Activated CD4-positive, alpha-beta T cell treated with anti-CD3 and anti-CD28 coated beads, Interleukin-2, amount 10 ng/mL, durations not matched to agents 24 days and 14 days (primary cell): ENCODE measurements at places on chromosomes 7 and 10. TPM values are rescaled to one million over a fixed set of nuclear protein-coding genes. Genes with fewer than 3 reads are reported as not detected.

DNA sequence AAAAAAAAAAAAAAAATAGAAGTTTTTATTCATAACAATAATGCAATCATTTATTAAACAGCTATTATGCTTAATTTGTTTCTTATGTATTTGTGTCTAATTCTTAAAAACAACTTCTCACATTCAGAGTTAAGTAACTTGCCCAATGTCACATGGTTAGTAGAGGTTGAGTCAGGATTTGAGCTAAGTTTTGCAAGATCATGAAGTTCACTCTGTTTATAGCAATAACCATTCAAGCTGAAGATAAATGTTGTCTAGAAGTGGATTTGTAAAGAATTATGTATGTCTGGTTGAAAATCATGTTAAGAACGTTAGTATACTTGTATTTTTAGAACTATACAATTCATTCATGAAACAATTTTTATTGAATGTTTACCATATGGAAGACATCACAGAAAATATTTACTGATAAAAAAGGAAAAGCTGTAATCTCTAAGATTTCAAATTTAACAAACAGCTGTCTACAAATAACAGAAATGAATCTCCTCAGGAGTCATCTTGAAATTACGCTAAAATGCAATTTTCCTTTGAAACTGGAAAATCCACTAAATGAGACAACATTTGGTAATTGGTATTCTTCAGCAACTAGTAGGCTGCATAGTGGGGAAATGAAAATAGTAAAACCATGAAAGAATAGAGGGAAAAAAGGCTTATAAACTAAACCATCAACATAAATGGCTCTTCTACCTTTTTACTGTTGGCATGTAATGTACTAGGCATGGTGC, 70.5 kb upstream of the AHR start:
- DNase-seq: no peak
- no peaks in the 10 kb centered on the region for H3K27me3 ChIP-seq
- H3K4me3 ChIP-seq: no peak overlapping the region
- H3K27ac ChIP-seq: no peak overlapping the region
- H3K4me1 ChIP-seq: peaks cover 6% of the 10 kb centered on the region

DNA sequence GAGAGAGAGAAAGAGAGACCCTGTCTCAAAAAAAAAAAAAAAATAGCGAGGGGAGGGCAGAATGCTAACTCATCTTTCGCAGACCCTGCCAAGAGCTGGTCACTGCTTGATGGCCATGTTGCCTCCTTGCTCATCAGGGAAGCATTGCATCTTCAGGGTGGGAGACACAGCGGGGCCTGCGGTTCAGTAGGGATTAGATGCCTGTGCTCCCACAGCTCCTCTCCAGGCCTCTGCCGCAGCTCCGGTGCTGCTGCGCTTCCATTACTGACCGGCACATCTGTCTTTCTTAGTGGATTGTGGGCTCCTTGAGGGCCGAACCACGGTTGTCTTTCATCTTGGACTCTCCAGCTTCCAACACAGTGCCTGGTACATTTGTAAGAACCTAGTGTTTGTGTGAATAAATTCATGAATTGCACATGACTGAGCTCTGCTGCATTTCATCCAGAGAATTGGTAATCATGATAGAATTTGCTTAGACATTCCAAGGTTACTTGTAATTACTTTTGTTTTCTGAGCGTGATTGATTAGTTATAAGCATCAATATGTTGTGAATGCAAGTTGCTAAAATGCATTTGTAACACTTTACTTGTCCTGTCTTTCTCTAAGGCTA, 16.8 kb downstream of the HK1 start:
- no peak overlapping the region for H3K27ac ChIP-seq
- H3K4me1 ChIP-seq: no peaks in the 10 kb centered on the region
- no peak for DNase-seq
- H3K36me3 ChIP-seq: no peaks in the 10 kb centered on the region

DNA sequence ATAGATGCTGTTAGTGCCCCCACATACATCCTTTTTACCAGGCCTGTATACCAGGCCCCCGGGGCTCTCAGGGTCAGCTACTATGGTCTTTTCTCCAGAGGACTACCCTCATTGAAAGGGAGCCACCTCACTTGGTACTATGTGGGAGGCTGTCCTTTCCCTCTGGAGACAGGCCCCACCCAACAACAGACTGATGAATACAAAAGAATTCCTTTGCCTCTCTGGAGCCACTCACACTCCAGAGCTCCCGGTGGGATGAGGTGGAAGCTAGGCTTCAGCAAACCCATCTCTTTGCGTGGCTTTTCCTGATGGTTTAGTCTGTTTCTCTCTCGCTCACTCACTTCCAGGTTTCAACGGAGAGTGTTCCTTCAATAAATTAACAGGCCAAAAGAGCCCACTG, 30.3 kb downstream of the ANKMY2 start:
- H3K4me1 ChIP-seq: peaks cover 10% of the 10 kb centered on the region
- H3K36me3 ChIP-seq: peaks cover 23% of the 10 kb centered on the region
- H3K4me3 ChIP-seq: no peak overlapping the region
- DNase-seq: no peak
- H3K27me3 ChIP-seq: no peaks in the 10 kb centered on the region

- H3K27me3 ChIP-seq: peaks cover 7% of the 10 kb centered on the region
- DNase-seq: no peak
- no peak overlapping the region for H3K4me3 ChIP-seq
- no peak overlapping the region for H3K27ac ChIP-seq
- H3K4me1 ChIP-seq: peaks cover 12% of the 10 kb centered on the region
These were observed 96.0 kb upstream of the ADO start for GRCh38 chr10:62708569-62708968.

DNA sequence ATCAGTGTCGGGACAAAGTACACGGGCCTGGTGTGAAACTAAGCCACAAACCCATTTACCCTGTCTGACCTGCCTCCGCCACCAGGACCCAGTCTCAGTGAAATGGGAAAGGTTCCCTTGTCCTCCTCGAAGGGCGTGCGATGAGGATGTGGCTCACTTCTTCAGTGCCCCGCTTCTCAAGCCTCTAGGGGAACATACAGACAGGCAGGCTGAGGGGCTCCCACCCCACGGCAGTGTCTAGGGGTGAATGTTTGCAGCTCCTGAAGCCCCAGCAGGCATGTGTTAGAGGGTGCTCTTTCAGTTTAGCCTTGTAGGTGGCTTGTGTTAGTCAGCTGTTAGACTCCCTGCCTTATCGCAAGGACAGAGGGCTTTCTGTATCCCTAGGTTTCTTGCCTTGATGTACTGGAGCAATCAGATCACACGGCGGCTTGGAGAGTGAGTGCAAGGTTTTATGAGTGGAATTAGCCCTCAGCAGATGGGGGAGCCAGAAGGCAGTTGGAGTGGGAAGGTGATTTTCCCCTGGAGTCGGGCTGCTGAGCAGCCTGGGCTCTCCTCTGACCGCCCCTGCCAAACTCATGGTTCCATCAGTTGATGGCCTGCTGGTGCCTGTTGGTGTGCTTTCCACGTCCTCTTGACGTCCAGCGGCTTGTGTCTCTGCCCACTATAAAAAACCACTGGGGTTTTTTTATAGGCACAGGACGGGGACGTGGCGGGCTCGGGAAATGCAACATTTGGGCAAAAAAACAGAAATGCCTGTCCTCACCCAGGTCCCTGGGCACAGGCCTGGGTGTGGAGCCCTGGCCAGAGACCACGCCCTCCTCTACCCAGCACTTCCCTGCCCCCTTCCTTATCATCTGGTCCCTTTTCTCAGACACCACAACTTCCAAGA, 759 bp downstream of the NUDT1 start:
- H3K36me3 ChIP-seq: peaks cover 14% of the 10 kb centered on the region
- H3K4me3 ChIP-seq: peak overlapping the region; percentile 96
- peak overlapping the region; percentile 89 for H3K27ac ChIP-seq
- H3K4me1 ChIP-seq: peaks cover 11% of the 10 kb centered on the region
- H3K27me3 ChIP-seq: no peaks in the 10 kb centered on the region

GRCh38 chr7:137266764-137267163, 76.8 kb downstream of the PTN start:
- H3K36me3 ChIP-seq: no peaks in the 10 kb centered on the region
- no peaks in the 10 kb centered on the region for H3K4me1 ChIP-seq
- H3K4me3 ChIP-seq: no peak overlapping the region
- no peak for DNase-seq
- H3K27me3 ChIP-seq: no peaks in the 10 kb centered on the region

GRCh38 chr7:133641436-133641835, 388.6 kb downstream of the EXOC4 start:
- H3K27ac ChIP-seq: no peak overlapping the region
- H3K4me3 ChIP-seq: no peak overlapping the region

DNA sequence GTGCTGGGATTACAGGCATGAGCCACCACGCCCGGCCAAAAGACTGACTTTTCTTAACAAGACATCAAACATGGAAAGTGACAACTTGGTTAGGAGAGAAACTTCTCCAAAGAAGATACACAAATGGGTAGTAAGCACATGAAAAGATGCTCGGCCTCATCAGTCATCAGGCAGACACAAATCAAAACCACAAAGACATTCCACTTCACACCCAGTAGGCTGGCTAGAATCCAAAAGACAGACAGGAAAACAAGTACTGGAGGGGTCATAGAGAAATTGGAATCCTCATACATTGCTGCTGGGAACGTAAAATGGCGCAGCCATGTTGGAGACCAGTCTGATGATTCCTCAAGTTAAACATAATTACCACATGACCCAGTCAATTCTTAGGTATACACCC, 16.4 kb downstream of the SEPHS1 start:
- H3K4me1 ChIP-seq: no peaks in the 10 kb centered on the region

GRCh38 chr7:44279286-44279685, 46.1 kb downstream of the CAMK2B start:
- no peaks in the 10 kb centered on the region for H3K36me3 ChIP-seq
- H3K4me3 ChIP-seq: no peak overlapping the region
- DNase-seq: no peak
- peaks cover 2% of the 10 kb centered on the region for H3K27me3 ChIP-seq
- no peak overlapping the region for H3K27ac ChIP-seq
- no peaks in the 10 kb centered on the region for H3K4me1 ChIP-seq

DNA sequence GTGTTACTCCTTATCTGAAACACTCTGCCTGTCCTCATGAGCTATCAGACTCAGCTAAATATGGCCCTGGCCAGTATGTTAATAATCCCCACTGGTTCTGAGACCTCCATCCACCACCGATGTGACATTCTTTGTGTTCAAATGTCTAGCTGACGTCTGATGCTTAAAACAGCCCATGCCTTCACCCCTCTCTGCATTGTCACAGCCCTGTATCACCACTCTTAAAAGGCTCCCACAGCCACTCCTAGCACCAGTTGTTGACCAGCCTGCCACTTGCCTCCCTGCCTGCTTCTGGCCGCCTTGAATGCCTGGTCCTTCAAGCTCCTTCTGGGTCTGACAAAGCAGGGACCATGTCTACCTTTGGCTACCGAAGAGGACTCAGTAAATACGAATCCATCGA, at the start of gene LMOD2:
Gene LMOD2, plus strand, starts transcription at position 253 of the 400 bp plus-strand sequence. Its CDS starts 98 bp downstream, at position 351.
- H3K27me3 ChIP-seq: peaks cover 11% of the 10 kb centered on the region
- no peak within 1 kb of the TSS for H3K27ac ChIP-seq
- no peak within 1 kb of the TSS for H3K4me3 ChIP-seq
- DNase-seq: no peak
- H3K4me1 ChIP-seq: no peaks in the 10 kb centered on the region

GRCh38 chr7:127770885-127771284, 118.9 kb downstream of the SND1 start:
- H3K4me3 ChIP-seq: no peak overlapping the region
- peaks cover 12% of the 10 kb centered on the region for H3K36me3 ChIP-seq
- H3K27ac ChIP-seq: no peak overlapping the region
- DNase-seq: no peak

DNA sequence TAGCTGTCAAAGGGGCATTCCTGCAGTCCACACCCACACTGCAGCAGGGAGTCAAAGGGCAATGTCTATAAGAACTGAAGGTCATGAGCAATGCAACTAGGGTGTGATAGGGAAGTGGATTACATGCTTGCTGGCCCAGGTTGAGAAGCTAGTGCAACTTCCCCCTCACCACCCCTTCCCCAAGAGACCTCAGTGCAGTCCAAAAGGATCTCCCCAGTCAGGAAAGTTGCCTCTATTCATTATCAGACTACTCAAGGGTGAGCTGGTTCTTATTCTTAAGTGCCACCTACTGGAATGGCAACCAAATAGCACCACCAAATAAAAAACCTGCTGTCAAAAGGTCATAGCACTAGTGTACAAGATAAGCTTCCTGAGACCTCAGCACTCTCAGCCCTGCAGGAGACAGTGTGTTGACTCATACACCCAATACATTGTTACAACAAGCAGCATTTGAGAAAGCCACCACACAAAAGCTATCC, 28.2 kb downstream of the MTERF1 start:
- no peaks in the 10 kb centered on the region for H3K4me1 ChIP-seq
- no peak overlapping the region for H3K4me3 ChIP-seq
- DNase-seq: no peak
- H3K27ac ChIP-seq: no peak overlapping the region

DNA sequence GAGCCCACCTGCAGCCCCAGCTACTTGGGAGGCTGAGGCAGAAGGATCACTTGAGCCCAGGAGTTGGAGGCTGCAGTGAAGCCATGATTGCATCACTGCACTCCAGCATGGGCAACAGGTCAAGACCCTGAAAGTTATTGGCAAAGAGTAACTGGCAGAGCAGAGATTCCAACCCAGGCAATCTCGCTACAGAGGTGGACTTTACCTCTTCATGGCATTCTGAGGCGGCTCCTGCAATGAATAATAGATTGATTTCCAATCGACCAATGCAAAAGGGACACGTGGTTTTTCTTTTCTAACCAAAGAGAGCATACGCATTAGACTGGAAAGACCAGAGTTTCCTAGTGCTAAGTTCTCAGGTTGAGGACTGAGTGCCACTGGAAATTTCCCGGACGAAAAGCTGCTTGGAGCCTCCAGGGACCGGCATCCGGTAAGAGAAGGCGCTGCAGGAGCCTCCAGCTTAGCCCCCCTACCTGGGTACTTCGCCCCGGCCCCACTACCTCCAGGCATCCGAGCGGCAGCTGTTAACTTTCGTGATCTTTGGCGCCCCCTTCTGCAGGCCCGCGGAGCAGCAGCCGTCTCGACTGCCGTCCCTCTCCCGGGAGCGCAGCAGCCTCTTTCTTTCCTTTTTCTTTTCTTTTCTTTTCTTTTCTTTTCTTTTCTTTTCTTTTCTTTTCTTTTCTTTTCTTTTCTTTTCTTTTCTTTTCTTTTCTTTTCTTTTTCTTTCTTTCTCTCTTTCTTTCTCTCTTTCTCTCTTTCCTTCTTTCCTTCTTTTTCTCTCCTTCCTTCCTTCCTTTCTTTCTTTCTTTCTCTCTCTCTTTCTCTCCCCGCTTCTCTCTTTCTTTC, 4.1 kb downstream of the MBLAC1 start:
- H3K36me3 ChIP-seq: no peaks in the 10 kb centered on the region
- peak; percentile 96 for DNase-seq
- peaks cover 19% of the 10 kb centered on the region for H3K4me1 ChIP-seq

GRCh38 chr7:26370011-26370410, 78.3 kb downstream of the SNX10 start:
- DNase-seq: peak; percentile 57
- H3K4me3 ChIP-seq: peak overlapping the region; percentile 43
- H3K27ac ChIP-seq: no peak overlapping the region
- peaks cover 29% of the 10 kb centered on the region for H3K36me3 ChIP-seq

- no peaks in the 10 kb centered on the region for H3K36me3 ChIP-seq
- H3K27ac ChIP-seq: no peak overlapping the region
- H3K4me1 ChIP-seq: peaks cover 10% of the 10 kb centered on the region
- DNase-seq: no peak
These were observed 83.1 kb downstream of the LRRN3 start for GRCh38 chr7:111173990-111174389.

The ZNF25 gene
- 7.6 and 7.9 TPM in 2 replicates for total RNA-seq

The PRSS37 gene
- total RNA-seq: not detected in 2 replicates

The RET gene
- 0.12 and 0.62 TPM in 2 replicates for total RNA-seq

The CCDC172 gene
- not detected in 2 replicates for total RNA-seq
